Chondrocyte (in vitro differentiated cells): ENCODE measurements at places on chromosomes 1 and 21. TPM values are rescaled to one million over a fixed set of nuclear protein-coding genes. Genes with fewer than 3 reads are reported as not detected.

The NRAS gene
- 33.9 to 37.4 TPM (median 36.0 TPM) in 3 replicates for total RNA-seq

DNA sequence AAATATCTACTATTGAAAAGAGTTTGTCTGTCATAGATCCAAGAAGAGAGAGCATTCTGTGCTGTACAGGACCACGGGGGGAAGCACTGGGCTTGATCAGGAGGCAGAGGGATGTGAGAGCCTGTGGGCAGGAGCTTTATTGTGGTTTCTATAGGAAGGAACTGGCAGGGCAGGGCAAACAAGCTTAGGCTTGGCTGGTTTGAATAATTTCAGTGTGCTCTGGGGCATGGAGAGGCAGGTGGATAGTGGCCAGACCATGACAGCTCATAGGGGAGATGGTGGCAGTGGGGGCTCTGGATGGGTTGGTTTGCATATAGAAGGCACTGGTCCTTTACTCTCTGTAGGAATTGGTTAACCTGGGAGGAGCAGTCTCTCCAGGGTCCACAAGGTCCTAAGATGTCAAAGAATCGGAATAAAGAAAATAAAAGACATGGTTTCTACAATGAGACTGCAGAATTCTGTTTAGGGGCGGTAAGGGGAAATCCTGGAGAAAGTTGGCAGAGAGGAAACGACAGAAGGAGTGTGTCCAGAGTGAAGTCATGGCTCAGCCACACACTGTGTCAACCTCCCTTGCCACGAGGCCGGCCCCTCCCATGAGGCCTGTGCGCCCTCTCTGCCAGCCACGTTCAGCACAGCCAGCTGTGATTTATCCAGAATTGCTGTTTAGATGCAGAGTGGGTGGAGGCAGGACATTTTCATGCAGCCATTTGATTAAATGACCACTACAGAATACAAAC, 81.7 kb upstream of the PGBD5 start:
- H3K27ac ChIP-seq = peak overlapping the region; percentile 91
- no peaks in the 10 kb centered on the region for H3K27me3 ChIP-seq
- H3K4me3 ChIP-seq = no peak overlapping the region

DNA sequence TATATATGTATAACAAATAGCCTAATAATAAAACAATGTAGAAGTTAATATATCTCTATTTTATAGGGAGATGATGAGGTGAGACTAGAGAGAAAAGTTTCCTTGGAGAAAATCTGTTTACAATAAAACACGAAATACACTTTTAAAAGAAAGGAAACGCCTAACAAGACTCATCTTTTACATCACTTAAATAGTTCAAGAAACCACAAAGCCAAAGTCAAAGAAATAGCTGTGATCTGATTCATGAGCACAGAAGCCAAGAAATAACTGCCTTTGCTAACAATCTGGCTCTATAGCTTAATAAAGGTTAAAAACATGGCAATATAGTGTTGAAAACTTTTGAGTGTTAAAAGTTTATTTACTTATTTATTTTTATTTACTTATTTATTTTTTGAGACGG, 61.5 kb downstream of the TOR3A start:
- H3K36me3 ChIP-seq = peaks cover 2% of the 10 kb centered on the region
- DNase-seq = no peak
- peak overlapping the region; percentile 96 for H3K27ac ChIP-seq
- no peaks in the 10 kb centered on the region for H3K27me3 ChIP-seq
- peaks cover 54% of the 10 kb centered on the region for H3K4me1 ChIP-seq

GRCh38 chr1:26539722-26540121, 10.2 kb downstream of the RPS6KA1 start:
- H3K27me3 ChIP-seq = no peaks in the 10 kb centered on the region
- no peak for DNase-seq
- no peak overlapping the region for H3K27ac ChIP-seq

- no peaks in the 10 kb centered on the region for H3K27me3 ChIP-seq
- no peak overlapping the region for H3K4me3 ChIP-seq
- no peak for DNase-seq
- H3K27ac ChIP-seq = no peak overlapping the region
- H3K4me1 ChIP-seq = peaks cover 6% of the 10 kb centered on the region
- H3K36me3 ChIP-seq = no peaks in the 10 kb centered on the region
Observed at GRCh38 chr1:205073511-205073910, 10.7 kb downstream of the TMEM81 start.

GRCh38 chr1:61287734-61288133, 205.4 kb downstream of the NFIA start:
- no peak for DNase-seq
- H3K4me1 ChIP-seq = peaks cover 43% of the 10 kb centered on the region
- no peaks in the 10 kb centered on the region for H3K36me3 ChIP-seq
- H3K27me3 ChIP-seq = no peaks in the 10 kb centered on the region
- peak overlapping the region; percentile 76 for H3K27ac ChIP-seq

DNA sequence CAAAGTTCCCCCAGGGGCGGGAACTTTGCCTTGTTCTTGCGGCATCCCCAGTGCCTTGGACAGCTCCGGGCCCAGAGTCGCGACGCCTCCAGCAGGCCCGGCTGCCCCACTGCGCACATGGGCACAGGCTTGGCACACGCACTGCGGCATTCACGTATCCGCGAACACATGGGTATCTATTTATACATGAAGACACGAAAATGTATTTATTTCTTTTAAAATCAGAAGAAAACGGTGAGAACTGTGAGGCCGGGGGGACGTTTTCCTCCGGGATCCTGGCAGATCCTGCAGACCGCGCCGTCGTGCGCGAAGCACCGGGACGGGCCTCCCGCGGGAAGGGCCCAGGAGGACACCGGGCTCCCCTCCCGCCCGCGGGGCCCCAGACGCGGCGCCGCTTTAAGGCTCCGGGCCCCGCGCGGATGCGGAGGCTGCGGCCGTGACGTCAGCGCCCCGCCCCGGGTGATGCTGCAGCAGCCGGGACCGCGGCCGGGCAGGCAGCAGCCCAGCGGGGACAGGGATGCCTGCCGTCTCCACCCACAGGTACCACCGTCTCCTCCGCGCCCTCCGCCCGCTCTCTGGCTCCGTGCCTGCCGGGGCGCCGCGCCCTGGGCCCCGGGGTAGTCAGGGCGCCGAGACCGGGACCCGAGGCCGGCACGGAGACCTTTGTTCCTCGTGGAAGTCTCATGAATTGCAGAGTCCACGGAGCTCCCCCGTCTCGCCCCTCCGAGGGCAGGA, at the start of gene SLC45A1:
TSS of gene SLC45A1 (plus strand) at position 468 of the 735 bp plus-strand sequence. CDS start 6,216 bp downstream, outside the sequence.
- H3K27me3 ChIP-seq = no peaks in the 10 kb centered on the region
- peak within 1 kb of the TSS; percentile 12 for H3K27ac ChIP-seq
- peaks cover 2% of the 10 kb centered on the region for H3K36me3 ChIP-seq
- no peak for DNase-seq
- H3K4me3 ChIP-seq = peak within 1 kb of the TSS; percentile 75
- peaks cover 28% of the 10 kb centered on the region for H3K4me1 ChIP-seq

The OLFML2B gene
- 44.6 to 120 TPM (median 113 TPM) in 3 replicates for total RNA-seq

- no peaks in the 10 kb centered on the region for H3K36me3 ChIP-seq
- H3K4me3 ChIP-seq = no peak overlapping the region
Observed at GRCh38 chr1:233459968-233460367, 132.4 kb downstream of the MAP3K21 start.

DNA sequence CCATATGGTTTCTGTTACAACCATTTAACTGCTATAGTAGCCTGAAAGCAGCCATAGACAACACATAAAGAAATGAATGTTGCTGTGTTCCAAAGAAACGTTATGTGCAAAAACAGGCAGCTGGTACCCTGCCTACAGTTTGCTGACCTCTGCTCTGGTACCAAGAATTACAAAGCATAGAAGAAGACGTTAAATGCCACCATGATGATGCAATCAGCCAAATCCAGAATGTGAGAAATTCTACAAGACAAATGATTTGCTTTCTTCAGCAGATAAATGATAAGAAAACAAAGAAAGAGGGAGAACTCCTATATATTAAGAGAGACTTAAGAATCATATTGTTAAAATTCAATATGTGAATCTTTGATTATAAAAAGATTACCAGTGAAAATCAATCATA, 97.8 kb upstream of the PDE4B start:
- peaks cover 15% of the 10 kb centered on the region for H3K27me3 ChIP-seq
- H3K27ac ChIP-seq = no peak overlapping the region
- no peaks in the 10 kb centered on the region for H3K36me3 ChIP-seq
- H3K4me1 ChIP-seq = no peaks in the 10 kb centered on the region
- H3K4me3 ChIP-seq = no peak overlapping the region

DNA sequence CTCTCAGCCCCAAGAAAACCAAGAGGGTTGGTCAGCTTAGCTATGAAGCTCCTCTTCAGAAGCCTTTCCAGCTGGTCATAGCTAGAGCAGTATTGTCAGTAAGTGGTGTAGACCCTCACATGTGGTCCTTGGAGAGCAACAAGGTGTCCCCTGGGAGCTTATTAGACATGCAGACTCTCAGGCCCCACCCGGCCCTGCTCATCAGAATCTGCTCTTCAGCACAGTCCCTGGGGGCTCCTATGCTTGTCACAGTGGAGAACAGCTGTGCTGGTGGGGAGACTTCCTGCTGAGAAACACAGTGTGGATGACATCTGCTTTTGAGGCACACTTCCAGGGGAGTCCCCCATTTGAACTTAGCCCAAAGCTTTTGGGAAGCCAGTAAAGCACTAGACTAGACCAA, 21.9 kb upstream of the NEK2 start:
- peaks cover 1% of the 10 kb centered on the region for H3K36me3 ChIP-seq
- H3K27ac ChIP-seq = no peak overlapping the region
- no peak for DNase-seq
- H3K4me3 ChIP-seq = no peak overlapping the region
- H3K4me1 ChIP-seq = peaks cover 5% of the 10 kb centered on the region
- H3K27me3 ChIP-seq = peaks cover 5% of the 10 kb centered on the region

- H3K4me1 ChIP-seq = peaks cover 12% of the 10 kb centered on the region
- H3K36me3 ChIP-seq = no peaks in the 10 kb centered on the region
- H3K27me3 ChIP-seq = no peaks in the 10 kb centered on the region
Observed at GRCh38 chr1:96837781-96838216, 116.2 kb downstream of the PTBP2 start.

DNA sequence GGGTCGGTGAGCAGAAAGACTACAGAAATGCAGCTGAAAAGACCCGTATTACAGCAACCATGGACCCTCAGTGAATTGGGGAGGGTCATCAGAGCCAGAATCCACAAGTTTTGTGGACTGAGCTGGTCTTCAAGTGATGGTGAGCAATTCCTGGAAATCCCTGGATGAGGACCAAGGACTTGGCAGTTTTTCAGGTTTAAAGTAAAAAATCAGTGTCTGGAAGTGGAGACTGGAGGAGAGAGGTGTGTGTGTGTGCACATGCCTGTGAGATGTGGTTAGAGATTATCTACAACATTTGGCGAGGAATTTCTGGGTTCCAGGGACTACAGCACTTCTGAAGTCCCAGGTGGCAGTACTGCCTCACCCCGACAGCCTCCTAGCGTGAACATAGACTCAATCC, 56.4 kb downstream of the KIRREL1 start:
- no peak for DNase-seq
- peaks cover 20% of the 10 kb centered on the region for H3K36me3 ChIP-seq
- H3K4me3 ChIP-seq = no peak overlapping the region
- H3K27me3 ChIP-seq = no peaks in the 10 kb centered on the region
- H3K4me1 ChIP-seq = peaks cover 49% of the 10 kb centered on the region
- H3K27ac ChIP-seq = no peak overlapping the region

- no peak overlapping the region for H3K27ac ChIP-seq
- H3K27me3 ChIP-seq = peaks cover 32% of the 10 kb centered on the region
- peaks cover 3% of the 10 kb centered on the region for H3K4me1 ChIP-seq
- H3K36me3 ChIP-seq = peaks cover 2% of the 10 kb centered on the region
- no peak for DNase-seq
Observed at GRCh38 chr1:204888294-204888693, 17.6 kb downstream of the NFASC start.

- no peaks in the 10 kb centered on the region for H3K4me1 ChIP-seq
- no peak overlapping the region for H3K4me3 ChIP-seq
- H3K27ac ChIP-seq = no peak overlapping the region
Observed at GRCh38 chr1:209707308-209707707, 2.7 kb downstream of the HSD11B1 start.

DNA sequence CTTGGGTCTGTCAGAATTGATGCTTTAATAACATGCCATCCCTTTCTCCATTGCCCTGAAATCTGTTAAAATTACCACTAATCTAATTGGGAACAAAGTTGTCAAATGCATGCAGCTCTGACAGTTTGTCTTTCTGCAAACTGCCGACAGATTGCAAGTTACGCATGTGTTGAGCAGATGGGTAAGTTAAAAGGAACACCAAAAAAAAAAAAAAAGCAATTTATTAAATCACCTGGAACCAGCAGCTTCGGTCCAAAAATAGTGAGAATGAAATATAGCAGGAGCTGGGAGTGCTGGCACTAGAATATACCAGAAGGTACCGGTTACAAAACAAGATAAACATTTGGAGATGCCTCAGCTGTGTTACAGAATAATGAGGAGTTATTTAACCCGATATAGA, 149.6 kb upstream of the C1orf87 start:
- no peak for DNase-seq
- no peak overlapping the region for H3K27ac ChIP-seq
- H3K27me3 ChIP-seq = no peaks in the 10 kb centered on the region
- no peak overlapping the region for H3K4me3 ChIP-seq
- H3K36me3 ChIP-seq = no peaks in the 10 kb centered on the region
